ENCODE measurements at places on chromosomes 13 and 19. TPM values are rescaled to one million over a fixed set of nuclear protein-coding genes. Genes with fewer than 3 reads are reported as not detected.
A peak's percentile ranks its signal among the peaks of the same experiment; 100 is the strongest.

DNA sequence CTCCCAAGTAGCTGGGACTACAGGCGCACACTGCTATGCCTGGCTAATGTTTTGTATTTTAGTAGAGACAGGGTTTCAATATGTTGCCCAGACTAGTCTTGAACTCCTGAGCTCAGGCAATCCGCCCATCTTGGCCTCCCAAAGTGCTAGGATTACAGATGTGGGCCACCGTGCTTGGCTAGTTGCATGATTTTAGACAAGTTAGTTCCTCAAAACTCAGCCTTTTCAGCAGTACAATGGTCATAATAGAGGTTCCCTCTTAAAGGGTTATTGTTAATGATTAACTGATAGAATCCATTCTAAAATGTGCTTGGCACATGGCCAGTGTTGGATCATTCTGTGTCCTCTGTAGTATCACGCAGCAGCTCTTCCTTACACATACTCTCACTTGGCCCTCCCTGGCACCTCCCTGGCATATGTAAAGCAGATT, 19.5 kb upstream of the IFT88 start:
- DNase-seq = no peak

DNA sequence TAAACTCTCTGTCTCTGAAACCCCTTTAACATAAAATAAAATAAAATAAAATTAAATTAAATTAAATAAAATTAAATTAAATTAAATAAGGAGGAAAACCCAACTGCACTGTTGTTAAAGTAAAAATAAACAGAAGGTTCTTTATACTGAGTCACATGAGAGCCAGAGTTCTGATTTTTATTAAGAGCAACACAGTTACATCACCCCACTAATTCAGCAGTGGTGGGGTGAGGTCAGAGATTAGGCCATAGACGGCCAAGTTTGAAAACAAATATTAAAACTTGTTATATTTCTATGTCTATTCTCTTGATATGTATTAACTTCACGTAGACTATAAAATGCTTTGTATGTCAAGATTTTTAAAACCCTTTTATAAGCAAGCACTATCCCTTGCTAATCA, 59.5 kb downstream of the MYCBP2 start:
- DNase-seq = no peak

- no peak for DNase-seq
Observed at GRCh38 chr13:75327135-75327510, 154.8 kb downstream of the TBC1D4 start.

DNA sequence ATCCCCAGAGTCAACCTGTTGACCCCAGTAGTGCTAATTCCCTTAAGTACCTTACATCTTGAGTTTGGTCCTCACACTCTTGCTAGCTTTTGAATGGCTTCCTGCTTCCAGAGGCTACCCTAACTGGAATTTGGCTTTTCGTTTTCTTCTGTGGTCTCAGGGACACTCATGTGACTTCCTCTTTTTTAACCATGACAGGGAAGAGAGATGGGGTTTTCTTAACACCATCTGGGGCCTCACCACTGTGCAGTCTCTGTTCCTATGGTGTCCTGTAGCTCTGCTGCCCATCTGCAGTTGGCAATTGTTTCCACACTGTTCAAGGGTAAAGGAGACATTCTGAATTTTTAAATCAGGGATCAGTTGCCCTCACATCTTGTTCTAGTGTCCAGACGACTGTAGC, 66.7 kb downstream of the SLC10A2 start:
- DNase-seq = no peak

- DNase-seq = peak; percentile 0
Observed at GRCh38 chr13:62357887-62358645, 942.4 kb upstream of the PCDH20 start.

DNA sequence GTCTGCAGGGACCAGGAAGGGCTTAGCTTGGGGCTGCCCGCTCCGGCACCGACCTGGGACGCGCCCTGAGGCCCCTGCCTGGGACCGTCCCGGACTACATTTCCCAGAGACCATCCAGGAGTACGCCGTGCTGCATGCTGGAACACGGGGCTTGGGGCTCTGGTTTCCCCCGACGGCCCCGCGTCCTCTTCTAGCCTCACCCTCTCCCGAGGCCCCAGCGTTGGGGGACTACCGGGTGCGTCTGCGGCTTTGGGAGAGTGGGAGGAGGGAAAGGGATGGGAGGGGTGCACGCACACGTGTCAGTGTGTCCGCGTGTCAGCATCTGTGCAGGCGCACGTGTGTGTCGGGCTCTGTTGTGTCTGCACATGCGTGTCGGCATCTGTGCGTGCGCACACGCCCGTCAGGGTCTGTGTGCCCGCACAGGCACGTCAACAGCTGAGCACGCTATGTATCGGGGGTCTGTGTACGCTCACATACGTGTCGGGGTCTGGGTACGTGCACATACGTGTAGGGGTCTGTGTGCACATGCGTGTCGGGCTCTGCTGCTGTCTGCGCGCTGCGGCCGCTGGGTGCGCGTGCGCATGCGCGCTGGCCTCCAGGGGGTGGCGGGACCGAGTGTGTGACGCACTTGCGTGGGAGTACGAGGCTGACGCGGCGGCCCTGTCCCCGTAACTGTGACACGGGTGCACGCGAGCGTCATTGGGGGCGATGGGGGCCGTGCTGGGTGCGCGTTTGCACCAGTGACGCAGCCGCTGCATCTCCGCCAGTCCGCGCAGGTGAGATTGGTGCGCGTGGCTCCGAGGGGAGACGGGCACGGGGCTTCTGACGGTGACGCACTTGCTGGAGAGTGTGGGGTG, at the start of gene ZNF331:
Gene ZNF331, plus strand, starts transcription at position 625 of the 857 bp plus-strand sequence. CDS start 31,232 bp downstream, outside the sequence.
- DNase-seq = peak; percentile 77

DNA sequence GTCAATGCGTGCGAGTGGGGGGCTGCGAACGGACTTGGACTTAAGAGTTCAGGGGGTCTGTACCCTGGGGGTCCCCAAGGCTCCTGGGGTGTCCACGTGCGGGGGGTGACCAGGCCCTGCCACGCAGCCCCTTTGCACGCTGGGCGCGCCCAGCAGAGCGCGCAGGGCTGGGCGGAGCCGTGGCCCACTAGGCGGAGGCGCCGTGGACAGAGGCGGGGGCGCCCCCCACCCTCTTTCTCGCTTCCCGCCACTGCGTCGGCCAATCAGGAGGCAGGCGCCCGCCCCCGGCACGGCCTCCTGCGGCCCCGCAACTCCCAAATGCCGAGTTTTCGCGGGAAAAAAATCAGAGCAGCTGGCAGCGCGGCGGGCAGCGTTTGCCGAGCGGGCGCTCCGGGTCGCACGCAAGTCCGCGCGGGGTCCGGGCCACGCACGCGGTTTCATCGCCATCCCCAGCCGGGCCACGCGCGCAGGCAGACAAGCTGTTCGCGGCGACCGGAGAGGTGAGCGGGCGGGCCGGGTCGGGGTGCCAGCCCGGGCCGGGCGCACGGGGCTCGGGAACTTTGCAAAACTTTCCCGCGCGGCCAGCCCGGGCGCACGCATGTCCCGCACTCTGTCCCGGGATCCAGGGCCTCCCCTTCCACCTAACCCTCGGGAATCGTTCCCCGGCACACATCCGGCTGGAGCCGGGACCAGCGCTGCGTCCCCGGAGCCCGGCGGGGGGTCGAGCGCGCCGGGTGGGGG, at the start of gene UHRF1:
Gene UHRF1, plus strand, starts transcription at position 346 of the 741 bp plus-strand sequence. CDS start 1,385 bp downstream, outside the sequence.
- DNase-seq = no peak

GRCh38 chr19:4722671-4723594, 709 bp downstream of the DPP9 start:
- DNase-seq = peak; percentile 20

- DNase-seq = no peak
Observed at GRCh38 chr13:110636053-110636475, 20.7 kb downstream of the NAXD start.

DNA sequence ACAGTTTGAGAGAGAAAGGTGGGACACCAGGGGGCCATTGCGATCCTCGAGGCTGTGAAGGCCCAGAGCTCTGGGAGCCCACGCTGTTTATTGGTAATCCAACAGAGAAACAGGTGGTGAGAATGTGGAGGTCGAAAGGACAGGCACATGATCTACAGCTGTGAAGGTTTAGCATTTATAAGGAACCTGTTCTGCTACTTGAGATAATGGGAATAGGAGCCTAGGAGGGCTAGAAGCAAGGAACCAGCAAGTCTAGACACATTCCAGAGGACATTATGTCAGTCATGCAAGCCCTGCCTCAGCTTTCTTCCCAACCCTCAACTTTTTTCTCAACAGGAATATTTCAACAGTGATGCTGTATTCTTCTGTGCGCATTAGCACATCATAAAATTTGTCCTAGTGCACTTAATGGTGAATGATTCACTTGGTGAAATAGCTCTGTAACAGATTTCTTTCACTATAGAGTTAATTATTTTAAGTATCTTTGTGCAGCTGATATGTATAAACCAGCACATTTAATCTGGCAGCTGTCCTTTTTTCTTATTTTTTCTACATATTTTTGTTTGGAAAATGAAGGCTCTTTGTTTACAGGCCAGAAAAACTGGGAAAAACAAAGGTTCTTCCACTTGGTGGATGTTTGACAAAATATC, 25.4 kb downstream of the ZNF90 start:
- no peak for DNase-seq

DNA sequence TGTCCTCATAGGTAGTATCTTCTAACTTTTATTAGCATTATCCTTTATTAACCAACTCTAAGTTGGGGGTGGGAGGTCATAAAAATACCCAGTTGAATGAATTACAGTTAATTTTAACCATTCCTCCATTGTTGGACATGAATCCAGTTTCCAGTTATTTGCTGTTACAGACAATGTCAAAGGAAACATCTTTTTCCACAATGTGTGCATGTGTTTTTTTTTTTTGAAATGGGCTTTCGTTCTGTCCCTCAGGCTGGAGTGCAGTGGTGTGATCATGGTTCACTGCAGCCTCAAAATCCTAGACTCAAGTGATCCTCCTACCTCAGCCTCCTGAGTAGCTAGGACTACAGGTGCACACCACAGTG, 32.0 kb downstream of the KLF5 start:
- DNase-seq = peak; percentile 79

- no peak for DNase-seq
Observed at GRCh38 chr19:47725759-47726401, 12.7 kb downstream of the EHD2 start.

GRCh38 chr13:78631077-78631476, 27.7 kb upstream of the POU4F1 start:
- DNase-seq = no peak

GRCh38 chr19:47315125-47315821, 5.6 kb downstream of the C5AR1 start:
- peak; percentile 14 for DNase-seq

GRCh38 chr19:867855-868457, 8.5 kb downstream of the CFD start:
- DNase-seq = no peak

DNA sequence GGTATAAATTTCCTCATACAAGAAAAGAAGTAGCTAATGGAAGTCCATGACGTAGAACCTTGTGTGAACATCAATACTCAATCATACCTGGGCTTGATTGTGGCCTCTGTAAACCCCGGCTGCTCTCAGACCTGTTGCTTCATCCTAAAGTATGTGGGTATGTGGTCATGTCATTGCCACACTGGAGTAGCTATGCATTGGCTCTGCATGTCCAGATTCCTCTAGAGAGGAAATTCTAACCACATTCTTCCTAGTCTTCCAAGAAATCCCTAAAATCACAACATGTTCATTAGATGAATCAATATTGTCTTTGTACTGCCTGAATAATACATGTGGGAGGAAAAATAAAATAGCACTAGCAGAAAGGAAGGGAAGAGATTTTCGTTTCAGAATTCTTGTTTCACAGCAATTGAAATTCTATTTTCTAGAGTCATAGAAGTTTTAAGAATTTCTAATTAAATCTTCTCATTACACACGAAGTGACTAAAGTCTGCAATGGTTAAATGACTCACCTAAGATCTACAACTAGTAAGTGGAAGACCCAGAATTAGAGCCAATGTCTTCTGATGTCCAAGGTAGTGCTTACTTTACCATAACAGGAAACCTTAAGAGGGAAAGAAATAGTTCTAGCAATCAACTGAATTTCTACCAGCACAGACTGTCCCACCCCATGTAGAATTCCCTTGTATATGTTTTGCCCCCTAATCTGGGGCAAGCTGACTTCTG, 28.0 kb downstream of the RXFP2 start:
- no peak for DNase-seq

DNA sequence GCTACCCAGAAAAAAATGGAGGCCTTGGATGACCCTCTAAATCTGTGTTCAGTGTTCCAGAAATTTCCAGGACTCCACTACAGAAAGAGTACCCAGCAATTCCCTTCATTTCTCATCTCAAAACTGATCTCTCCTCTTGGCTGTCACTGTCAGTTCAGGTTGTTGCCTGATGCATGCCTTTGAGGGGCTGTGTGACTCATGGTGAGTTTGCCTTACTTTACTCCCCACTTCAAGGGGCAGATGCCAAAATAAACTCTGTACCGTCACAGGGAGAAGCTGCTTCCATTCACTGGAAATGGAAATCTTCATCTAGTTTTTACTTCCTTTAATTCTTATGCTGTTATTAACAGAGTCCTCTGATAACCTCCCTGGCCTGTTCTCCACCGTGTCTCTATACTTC, 1075.0 kb downstream of the DIAPH3 start:
- peak; percentile 3 for DNase-seq

DNA sequence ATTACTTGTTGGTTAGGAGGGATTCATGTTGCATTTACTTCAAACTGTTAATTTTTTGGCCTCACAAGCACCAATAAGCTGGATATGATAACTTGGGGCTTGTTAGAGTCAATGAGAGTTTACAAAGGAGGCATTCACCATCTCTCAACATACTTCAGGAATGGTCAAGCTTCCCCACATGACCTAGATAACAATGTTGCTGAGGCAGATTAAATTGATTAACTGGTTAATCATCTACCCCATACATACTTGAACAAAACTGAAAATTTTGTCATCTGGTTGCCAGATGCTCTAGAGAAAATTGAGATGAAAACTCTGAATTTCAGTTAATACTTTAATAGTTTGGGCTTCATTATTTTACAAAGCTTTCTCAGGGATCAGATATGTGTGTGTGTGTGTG, 43.0 kb upstream of the UBL3 start:
- no peak for DNase-seq

GRCh38 chr19:30293051-30293785, 79.0 kb upstream of the ZNF536 start:
- no peak for DNase-seq

- DNase-seq = no peak
Observed at GRCh38 chr13:33550885-33551284, 265.3 kb upstream of the STARD13 start.

DNA sequence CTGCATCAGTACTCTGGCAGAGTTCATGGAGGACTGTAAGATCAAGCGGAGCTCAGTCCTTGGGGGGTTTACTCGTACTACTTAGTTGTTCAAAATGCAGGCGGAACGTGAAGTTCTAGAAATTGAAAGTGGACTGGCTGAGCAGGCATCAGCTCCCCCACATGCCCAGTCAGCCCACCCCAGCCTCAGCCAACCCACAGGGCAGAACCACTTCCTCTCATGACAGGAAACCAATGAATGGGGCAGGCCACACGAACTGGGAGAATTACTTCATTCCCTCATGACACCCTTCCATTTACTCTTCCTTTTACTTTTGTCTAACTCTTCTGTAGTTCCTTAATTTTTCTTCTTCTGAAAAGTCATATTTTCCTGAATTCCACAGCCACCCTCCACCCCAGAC, 71.9 kb downstream of the FLT1 start:
- no peak for DNase-seq

PRKCSH gene
- total RNA-seq = 103 TPM

ZNF534 gene
- total RNA-seq = not detected

RUBCNL gene
- 0.20 TPM for total RNA-seq

ACP7 gene
- total RNA-seq = not detected

TNFSF11 gene
- not detected for total RNA-seq

NR2C2AP gene
- total RNA-seq = 8.5 TPM

CEACAM20 gene
- total RNA-seq = not detected

PGLYRP2 gene
- not detected for total RNA-seq

CYP4F3 gene
- not detected for total RNA-seq

NLRP4 gene
- total RNA-seq = not detected
